ENCODE measurements at places on chromosomes 13 and 19. TPM values are rescaled to one million over a fixed set of nuclear protein-coding genes. Genes with fewer than 3 reads are reported as not detected.

Gene LGI4
- total RNA-seq = not detected

Gene SHISA2
- not detected for total RNA-seq

Gene ATP12A
- total RNA-seq = not detected

Gene KCNK6
- total RNA-seq = 2.7 TPM

Gene MIR17HG
- total RNA-seq = 9.7 TPM

Gene SUGP1
- total RNA-seq = 35.8 TPM

Gene SLC6A16
- under 0.01 TPM for total RNA-seq

Gene KIR2DL1
- total RNA-seq = not detected

Gene KANK3
- total RNA-seq = not detected

Gene PBX4
- 0.90 TPM for total RNA-seq

Gene INAFM1
- total RNA-seq = 0.36 TPM

Gene FGF21
- total RNA-seq = not detected

Gene TLE6
- under 0.01 TPM for total RNA-seq

Gene PTGIR
- 0.54 TPM for total RNA-seq

Gene STOML3
- not detected for total RNA-seq

Gene ZNF534
- not detected for total RNA-seq

Gene ZNF541
- total RNA-seq = not detected

Gene CERS4
- 3.2 TPM for total RNA-seq

Gene LRP3
- 8.6 TPM for total RNA-seq

Gene NLRP4
- total RNA-seq = not detected

Gene DPF1
- total RNA-seq = 4.2 TPM

Gene GFY
- total RNA-seq = not detected

Gene FCAR
- total RNA-seq = not detected

Gene ERICH6B
- not detected for total RNA-seq

Gene CBLC
- total RNA-seq = not detected

Gene SPRY2
- 26.4 TPM for total RNA-seq

Gene KLK15
- total RNA-seq = not detected

Gene VSIG10L
- under 0.01 TPM for total RNA-seq

Gene PSG7
- 0.28 TPM for total RNA-seq

Data from IMR-90 (cell line).